ENCODE measurements at places on chromosomes 5 and 9. TPM values are rescaled to one million over a fixed set of nuclear protein-coding genes. Genes with fewer than 3 reads are reported as not detected.
A peak's percentile ranks its signal among the peaks of the same experiment; 100 is the strongest.

GRCh38 chr5:157288405-157289163, 22.7 kb downstream of the CYFIP2 start:
- H3K27me3 ChIP-seq, result no peaks in the 10 kb centered on the region
- no peak overlapping the region for H3K4me3 ChIP-seq
- no peak overlapping the region for H3K27ac ChIP-seq
- DNase-seq, result no peak

DNA sequence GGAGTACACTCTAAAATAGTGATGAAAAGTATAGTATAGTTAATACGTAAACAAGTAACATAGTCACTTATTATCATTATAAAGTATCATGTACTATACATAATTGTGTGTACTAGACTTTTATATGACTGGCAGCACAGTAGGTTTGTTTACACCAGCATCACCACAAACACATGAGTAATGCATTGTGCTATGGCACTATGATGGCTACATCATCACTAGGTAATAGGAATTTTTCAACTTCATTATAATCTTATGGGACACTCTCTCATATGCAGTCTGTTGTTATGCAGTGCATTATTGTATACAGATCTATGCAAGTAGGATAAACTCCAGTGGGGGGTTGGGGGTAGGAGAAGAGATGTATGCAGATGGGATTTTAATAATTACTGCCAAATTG, 52.7 kb upstream of the ELL2 start:
- no peaks in the 10 kb centered on the region for H3K27me3 ChIP-seq
- DNase-seq, result no peak
- no peaks in the 10 kb centered on the region for H3K4me1 ChIP-seq
- H3K36me3 ChIP-seq, result no peaks in the 10 kb centered on the region

GRCh38 chr5:139710319-139711066, 62.3 kb downstream of the CXXC5 start:
- DNase-seq, result peak; percentile 88
- H3K27ac ChIP-seq, result no peak overlapping the region
- peaks cover 23% of the 10 kb centered on the region for H3K4me1 ChIP-seq
- H3K36me3 ChIP-seq, result no peaks in the 10 kb centered on the region

DNA sequence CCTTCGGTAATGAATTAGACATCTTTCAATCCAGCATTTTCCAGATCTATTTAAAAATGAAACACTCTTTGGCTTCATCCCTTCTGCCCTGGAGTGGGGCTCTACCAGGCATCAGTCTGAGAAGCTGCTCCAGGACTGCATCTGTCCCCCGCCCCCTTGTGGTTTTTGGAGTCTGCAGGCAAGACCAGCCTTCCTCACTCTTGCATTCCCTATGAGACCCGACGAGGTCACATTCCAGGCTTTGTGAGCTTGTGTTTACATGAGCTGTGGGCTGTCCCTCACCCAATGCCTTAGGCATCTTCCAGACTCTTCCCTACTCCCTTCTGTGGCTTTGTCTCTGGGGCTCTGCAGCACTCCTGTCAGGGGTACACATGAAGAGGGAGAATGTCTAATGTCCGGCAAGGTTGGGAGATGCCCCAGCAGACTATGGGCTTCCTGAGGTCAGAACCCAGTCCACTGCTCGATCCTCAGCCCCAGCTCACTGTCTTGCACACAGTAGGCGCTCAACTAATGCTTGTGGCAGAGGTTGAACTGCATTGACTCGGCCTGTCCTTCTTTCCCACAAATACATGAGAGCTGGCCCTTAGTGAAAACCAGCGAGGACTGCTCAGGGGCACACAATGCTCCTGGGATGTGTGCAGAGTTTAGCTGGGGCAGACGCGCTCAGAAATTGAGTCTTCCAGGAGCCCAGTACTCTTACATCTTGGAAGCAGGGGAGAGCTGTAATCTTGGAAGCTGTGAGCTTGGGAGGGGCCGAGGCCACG, 11.7 kb upstream of the GADD45G start:
- no peak overlapping the region for H3K27ac ChIP-seq
- H3K4me1 ChIP-seq, result peaks cover 3% of the 10 kb centered on the region
- no peaks in the 10 kb centered on the region for H3K36me3 ChIP-seq
- no peaks in the 10 kb centered on the region for H3K27me3 ChIP-seq
- DNase-seq, result peak; percentile 90

GRCh38 chr5:111775224-111775623, 18.2 kb upstream of the NREP start:
- no peaks in the 10 kb centered on the region for H3K27me3 ChIP-seq
- peaks cover 3% of the 10 kb centered on the region for H3K4me1 ChIP-seq
- no peaks in the 10 kb centered on the region for H3K36me3 ChIP-seq
- H3K27ac ChIP-seq, result no peak overlapping the region
- no peak overlapping the region for H3K4me3 ChIP-seq

- peaks cover 4% of the 10 kb centered on the region for H3K36me3 ChIP-seq
- no peak for DNase-seq
- H3K27me3 ChIP-seq, result no peaks in the 10 kb centered on the region
- no peaks in the 10 kb centered on the region for H3K4me1 ChIP-seq
- H3K4me3 ChIP-seq, result peak overlapping the region; percentile 88
- peak overlapping the region; percentile 33 for H3K27ac ChIP-seq
These were observed 694 bp upstream of the PLAA start for GRCh38 chr9:26947736-26948135.

DNA sequence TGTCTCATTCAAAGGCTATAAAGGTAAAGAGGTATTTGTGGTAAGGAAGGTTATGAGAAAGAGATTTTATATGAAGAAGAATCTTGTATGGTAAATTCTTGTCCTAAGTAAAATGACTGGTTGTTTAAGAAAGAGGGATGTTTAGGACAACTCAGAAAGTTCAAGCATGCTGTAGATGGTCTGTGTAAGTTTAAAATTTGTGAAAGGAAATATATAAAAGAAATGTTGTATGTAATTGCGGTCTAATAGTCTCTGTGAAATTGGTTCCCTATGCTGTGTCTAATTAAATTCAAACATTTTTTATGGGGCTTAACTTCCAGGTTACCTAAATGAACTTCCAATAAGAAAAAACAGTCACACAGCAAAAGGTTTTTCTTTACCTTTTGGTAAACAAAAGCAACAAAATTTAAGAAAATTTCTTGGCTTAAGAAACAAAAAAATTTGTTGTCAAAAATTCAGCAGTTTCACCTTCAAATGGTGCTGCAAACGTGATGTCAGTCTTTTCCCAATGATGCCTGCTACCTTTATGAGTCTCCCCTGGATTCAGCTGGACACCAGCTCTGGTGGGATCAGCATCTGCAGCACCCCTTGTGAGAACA, 83.0 kb upstream of the FCN1 start:
- H3K27me3 ChIP-seq, result no peaks in the 10 kb centered on the region
- H3K27ac ChIP-seq, result no peak overlapping the region
- H3K36me3 ChIP-seq, result peaks cover 26% of the 10 kb centered on the region
- DNase-seq, result no peak
- H3K4me3 ChIP-seq, result no peak overlapping the region

GRCh38 chr9:36691671-36692070, 119.0 kb downstream of the MELK start:
- no peak for DNase-seq
- no peak overlapping the region for H3K27ac ChIP-seq
- H3K4me3 ChIP-seq, result no peak overlapping the region
- no peaks in the 10 kb centered on the region for H3K4me1 ChIP-seq

DNA sequence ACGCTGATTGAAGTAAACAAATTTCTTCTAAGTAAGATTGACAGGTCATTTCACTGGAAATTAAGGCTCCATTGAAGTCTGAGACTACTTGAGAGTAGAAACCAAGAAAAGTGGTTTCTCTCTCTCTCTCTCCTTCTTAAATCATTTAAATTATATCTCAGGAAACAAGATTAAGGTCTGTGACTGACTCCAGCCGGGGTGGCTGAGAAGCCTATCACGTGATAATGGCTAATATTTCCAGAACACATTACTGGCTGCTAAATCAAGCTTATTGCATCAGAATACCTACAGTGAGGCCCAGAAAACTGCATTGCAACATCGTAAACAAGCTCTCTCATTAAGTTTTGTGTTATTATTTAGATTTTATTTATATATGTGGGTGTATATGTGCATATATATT, 88.4 kb downstream of the PTCD2 start:
- H3K27ac ChIP-seq, result no peak overlapping the region
- no peaks in the 10 kb centered on the region for H3K4me1 ChIP-seq
- no peaks in the 10 kb centered on the region for H3K36me3 ChIP-seq
- DNase-seq, result no peak
- H3K27me3 ChIP-seq, result no peaks in the 10 kb centered on the region

DNA sequence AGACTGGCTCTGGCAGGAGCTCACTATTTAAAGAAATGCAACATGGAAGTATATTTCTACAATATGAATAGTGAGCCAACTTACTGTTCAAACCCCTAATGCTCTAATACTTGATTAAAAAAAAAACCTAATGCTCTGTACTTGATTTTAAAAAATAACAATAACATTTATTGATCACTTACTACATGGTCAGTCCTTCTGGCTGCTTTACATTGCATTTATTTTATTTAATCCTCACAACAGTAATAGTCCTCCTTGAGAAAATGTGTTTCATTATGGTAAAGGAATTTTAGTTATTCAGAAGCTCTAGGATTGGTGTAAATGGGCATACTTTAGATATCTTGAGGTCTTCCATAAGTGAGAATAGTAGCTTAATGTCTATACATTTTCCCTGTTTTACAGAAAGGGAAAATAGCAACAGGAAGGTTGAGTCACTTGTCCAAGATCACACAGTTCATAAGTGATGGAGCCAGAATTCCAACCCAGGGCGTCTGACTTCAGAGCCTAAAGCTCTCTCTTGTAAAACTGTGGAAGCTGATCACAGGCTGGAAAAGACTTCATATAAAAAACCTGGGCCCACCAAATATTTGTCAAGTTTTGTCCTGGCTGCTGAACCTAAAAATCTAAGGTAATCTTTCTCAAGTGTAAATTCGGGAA, 1.0 kb downstream of the STARD4 start:
- H3K4me1 ChIP-seq, result peaks cover 2% of the 10 kb centered on the region
- DNase-seq, result no peak
- no peak overlapping the region for H3K27ac ChIP-seq
- no peaks in the 10 kb centered on the region for H3K36me3 ChIP-seq

DNA sequence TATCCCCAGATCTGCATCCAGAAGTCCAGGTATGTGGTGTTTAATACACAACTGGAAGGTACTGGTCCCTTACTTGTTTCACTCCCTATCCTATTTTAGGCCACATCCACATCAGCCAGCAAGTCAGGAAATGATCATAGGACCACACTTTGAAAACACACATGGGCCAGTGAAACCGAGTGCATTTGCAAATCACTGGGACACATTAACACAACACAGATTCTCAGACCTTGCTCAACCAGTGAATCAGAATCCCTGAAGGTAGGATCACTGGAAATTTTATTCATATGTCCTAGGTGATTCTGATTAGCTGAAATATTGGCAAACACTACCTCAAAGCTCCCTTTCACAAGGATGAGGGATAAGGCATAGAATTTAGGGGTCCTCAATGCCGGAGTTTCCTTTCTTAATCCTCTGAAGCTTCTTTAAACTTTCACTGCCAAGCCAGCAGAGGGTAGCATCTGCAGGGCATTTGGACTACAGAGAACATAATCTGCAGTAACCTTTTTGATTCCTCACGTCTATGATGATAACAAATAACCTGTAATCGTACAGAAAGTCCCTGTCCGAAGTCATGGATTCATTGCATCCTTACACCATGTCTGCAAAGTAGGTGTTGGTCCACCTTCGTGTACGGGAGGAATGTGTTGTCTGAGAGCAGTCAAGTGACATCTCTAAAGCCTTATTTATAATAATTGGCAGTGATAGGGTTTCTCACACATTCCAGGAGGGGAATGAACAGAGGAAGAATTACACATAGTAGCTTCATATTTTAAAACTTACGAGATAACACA, 11.0 kb upstream of the ABLIM3 start:
- H3K4me3 ChIP-seq, result no peak overlapping the region
- H3K36me3 ChIP-seq, result no peaks in the 10 kb centered on the region
- no peak overlapping the region for H3K27ac ChIP-seq
- 0 out of 2 replicates have a peak, but pooled peaks cover 2% of the 10 kb centered on the region for H3K4me1 ChIP-seq
- DNase-seq, result no peak
- no peaks in the 10 kb centered on the region for H3K27me3 ChIP-seq

GRCh38 chr5:160390787-160391696, 8.8 kb downstream of the FAM200C start:
- peaks cover 23% of the 10 kb centered on the region for H3K36me3 ChIP-seq
- H3K27ac ChIP-seq, result no peak overlapping the region
- H3K27me3 ChIP-seq, result no peaks in the 10 kb centered on the region
- no peak overlapping the region for H3K4me3 ChIP-seq
- H3K4me1 ChIP-seq, result no peaks in the 10 kb centered on the region

DNA sequence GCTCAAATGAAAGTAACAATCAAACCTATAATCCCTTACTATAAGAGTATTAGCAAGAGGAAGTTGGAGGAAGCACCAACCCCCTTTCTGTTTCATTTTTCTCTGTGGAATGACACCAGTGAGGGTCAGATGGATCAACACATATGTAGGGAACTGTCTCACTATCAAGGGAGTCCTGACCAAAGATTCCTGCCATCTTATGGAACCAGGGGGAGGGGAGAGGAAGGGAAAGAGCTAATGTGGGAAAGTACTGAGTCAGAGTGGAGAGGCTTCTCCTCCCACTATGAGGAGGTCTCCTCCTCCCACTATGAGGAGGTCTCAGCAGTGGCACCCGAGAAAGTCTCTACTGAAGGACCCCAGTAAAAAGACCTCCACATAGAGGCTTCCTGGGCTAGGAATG, 73.3 kb upstream of the PCSK1 start:
- H3K27ac ChIP-seq, result no peak overlapping the region
- H3K36me3 ChIP-seq, result no peaks in the 10 kb centered on the region
- no peaks in the 10 kb centered on the region for H3K27me3 ChIP-seq
- no peaks in the 10 kb centered on the region for H3K4me1 ChIP-seq

DNA sequence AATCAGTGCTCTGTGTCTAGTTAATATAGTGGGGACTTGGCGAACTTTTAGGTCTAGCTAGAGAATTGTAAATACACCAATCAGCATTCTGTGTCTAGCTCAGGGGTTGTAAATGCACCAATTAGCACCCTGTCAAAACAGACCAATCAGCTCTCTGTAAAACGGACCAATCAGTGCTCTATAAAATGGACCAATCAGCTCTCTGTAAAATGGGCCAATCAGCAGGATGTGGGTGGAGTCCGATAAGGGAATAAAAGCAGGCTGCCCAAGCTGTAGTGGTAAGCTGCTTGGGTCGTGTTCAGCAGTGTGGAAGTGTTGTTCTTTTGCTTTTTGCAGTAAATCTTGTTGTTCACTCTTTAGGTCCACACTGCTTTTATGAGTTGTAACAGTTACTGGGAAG, 3.6 kb upstream of the OTULINL start:
- H3K27me3 ChIP-seq, result peaks cover 2% of the 10 kb centered on the region
- H3K36me3 ChIP-seq, result no peaks in the 10 kb centered on the region
- H3K4me3 ChIP-seq, result no peak overlapping the region

DNA sequence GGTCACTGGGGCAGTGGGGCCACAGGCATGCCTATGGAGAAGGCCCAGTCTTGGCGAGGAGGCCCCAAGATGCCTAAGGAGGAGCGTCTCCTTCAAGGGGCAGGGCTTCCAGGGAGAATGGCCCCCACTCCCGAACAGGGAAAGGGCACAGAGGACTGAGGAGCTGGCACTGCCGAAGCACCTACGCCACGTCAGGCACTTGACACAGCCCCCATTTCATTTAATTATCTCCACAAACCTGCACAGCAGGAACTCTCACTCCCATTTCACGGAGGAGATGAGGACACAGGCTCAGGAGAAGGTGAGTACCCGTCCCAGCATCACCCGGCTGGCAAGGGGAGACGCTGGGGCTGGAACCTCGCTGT, 26.0 kb downstream of the EGR1 start:
- H3K4me3 ChIP-seq, result peak overlapping the region; percentile 75
- H3K4me1 ChIP-seq, result peaks cover 4% of the 10 kb centered on the region
- no peaks in the 10 kb centered on the region for H3K36me3 ChIP-seq
- H3K27ac ChIP-seq, result no peak overlapping the region
- no peak for DNase-seq
- no peaks in the 10 kb centered on the region for H3K27me3 ChIP-seq

GRCh38 chr9:114321759-114322158, 1.1 kb upstream of the ORM1 start:
- H3K4me1 ChIP-seq, result no peaks in the 10 kb centered on the region
- H3K27ac ChIP-seq, result no peak overlapping the region
- no peaks in the 10 kb centered on the region for H3K36me3 ChIP-seq

Gene PCDHB9
- total RNA-seq, result 2.6 TPM

Gene IFNB1
- not detected for total RNA-seq
